ENCODE measurements at places on chromosomes 6 and 20. TPM values are rescaled to one million over a fixed set of nuclear protein-coding genes. Genes with fewer than 3 reads are reported as not detected.

C20orf144 gene
- not detected for total RNA-seq

NELFE gene
- total RNA-seq: 208 TPM

SNPH gene
- 10.4 TPM for total RNA-seq

HLA-DRB1 gene
- 82.5 TPM for total RNA-seq

PHF20 gene
- 109 TPM for total RNA-seq

EEF1A2 gene
- 1.1 TPM for total RNA-seq

ANKEF1 gene
- total RNA-seq: 9.0 TPM

ELOVL2 gene
- 0.11 TPM for total RNA-seq

- no peak for DNase-seq
Observed at GRCh38 chr6:112563368-112563767, 216.2 kb downstream of the RFPL4B start.

GRCh38 chr20:23445596-23446217, 6.2 kb downstream of the CSTL1 start:
- no peak for DNase-seq

DNA sequence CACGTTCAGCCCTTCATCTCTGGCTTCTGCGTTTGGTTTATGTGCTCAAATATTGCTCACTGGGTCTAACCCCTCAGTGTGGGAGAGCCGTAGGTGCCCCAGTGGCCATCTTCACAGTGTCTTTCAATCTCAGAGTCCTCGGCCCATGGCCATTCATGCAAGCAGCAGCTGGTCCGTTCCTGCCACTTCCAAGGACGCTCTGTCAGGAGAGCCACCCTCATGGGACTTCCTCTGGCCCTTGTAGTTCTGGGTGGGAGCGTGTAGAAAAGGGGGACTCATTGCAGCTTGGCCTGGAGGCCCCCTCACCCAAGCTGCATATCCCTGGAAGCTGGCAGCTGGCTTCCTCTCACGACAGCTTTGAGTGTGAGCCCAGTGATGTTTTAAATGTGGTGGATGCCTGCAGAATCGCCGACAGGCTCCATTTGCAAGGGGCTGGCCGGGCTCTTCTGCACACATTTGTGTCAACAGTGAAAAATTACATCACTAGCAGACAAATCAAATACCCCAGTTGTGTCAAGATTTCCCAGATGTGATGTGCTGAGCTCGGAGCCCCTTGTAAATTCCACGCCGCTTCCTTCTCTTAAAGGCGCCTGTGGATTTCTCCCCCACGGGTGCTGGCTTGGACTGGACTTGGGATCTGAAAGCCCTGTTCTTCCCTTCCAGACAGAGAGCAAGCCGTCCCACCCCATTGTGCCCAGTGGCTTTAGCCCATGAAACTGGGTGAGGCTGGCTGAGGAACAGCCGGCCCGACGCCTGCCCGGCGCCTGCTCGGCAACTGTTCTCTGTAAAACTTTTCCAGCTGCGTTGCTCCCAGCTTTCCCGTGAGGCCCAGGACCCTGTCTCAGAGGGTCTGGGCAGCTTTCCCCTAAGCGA, 360.1 kb downstream of the TAF4 start:
- DNase-seq: no peak

- DNase-seq: no peak
Observed at GRCh38 chr6:156877126-156877863, 100.1 kb downstream of the ARID1B start.

All from ascending aorta (tissue), 2 donors.